ENCODE measurements at places on chromosomes 12 and 14.

DNA sequence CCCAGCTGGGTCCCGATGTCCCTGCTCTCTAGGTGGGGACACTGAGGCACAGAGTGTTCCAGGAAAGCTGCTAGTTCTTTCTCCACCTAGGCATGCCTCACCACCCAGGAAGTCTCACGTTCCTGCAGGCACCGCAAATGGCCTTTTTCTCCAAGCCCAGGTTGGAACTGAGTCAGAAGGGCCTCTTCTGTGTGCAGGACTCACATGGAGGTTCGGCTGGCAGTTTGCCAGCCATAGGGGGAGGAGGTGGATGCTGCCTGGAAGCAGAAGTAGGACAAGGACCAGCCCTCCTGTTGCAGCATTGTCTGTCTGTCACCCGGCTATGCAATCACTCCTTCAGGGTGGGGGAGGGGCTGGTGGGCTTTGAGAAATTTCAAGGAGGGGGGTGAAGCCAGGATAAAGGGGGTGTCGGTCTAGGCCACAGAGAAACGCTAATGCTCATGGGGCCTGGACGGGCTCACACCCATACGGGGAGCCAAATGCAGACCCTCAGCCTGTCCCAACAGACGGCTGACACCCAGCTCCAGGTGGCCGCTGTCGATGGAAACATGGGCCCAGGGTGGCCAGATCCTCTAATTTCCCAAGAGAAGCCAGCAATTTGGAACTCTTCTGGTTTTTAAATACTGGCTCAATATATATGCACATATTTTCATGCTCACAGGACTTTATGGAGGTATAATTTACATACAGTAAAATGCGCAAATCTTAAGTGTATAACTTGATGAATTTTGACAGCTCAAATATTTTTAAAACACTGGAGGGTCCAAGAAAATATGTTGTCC is 120.5 kb downstream of the PHETA1 start:
- peak; percentile 23 for DNase-seq

DNA sequence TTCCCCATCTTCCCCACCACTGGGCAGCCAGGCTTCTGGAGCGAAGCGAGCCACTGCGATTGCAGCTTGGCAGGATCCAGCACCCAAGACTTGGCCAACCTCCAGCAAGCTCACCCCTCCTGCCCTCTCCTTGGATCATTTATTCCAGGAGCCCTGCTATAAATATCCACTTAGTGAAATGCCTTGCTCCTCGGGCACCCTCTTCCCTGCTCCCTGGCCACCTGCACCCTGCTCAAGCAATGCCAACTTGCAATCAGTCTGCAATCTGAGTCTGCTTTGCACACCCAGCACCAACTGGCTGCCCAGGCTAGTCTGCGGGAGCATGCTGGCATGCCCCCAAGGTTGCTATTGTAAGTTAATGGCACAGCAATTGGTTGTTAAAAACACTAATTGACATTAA is 666.0 kb downstream of the MED13L start:
- DNase-seq, result no peak

GRCh38 chr14:75543786-75544185 is 21.5 kb downstream of the BATF start:
- no peak for DNase-seq

GRCh38 chr12:54975875-54976274 is 8.7 kb downstream of the TESPA1 start:
- DNase-seq, result no peak

DNA sequence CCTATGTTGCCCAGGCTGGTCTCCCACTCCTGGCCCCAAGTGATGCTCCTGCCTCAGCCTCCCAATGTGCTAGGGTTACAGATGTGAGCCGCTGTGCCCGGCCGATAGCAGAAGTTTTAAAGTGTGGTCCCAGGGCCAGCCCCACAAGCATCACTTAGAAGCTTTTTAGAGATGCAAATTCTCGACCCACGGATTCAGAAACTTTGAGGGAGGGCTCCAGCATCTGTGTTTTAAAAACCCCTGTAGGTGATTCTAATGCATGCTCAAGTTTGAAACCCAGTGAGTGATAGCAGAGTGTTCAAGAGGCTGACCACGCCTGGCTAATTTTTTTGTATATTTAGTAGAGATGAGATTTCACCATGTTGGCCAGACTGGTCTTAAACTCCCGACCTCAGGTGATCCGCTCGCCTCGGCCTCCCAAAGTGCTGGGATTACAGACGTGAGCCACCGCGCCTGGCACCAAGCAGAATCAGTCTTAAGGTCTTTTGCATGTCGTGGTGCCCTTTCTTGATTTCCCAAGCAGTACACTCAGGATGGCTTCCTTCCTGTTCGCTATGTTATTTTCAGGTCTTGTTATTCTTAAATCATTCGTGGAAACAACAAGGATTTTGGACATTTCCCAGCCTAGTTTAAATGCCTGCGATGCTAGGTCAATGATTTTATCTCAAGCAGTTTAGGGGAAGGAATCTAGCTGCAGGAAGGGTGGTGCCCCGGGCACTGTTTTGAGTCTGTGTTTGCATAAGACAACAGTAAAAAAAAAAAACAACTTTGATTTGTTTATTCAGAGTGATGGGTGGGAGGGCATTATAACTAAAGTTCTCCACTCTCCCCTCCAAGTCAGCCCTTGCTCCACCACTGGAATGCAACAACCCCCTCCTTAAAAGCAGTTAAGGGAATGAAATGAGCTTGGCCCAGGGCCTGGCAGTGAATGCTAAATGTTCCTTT is 9.2 kb upstream of the RILPL2 start:
- no peak for DNase-seq

GRCh38 chr12:53967421-53967925 is 5.5 kb upstream of the HOXC11 start:
- DNase-seq, result no peak

- DNase-seq, result no peak
Observed at GRCh38 chr14:51901475-51902024, 41.1 kb downstream of the GNG2 start.

DNA sequence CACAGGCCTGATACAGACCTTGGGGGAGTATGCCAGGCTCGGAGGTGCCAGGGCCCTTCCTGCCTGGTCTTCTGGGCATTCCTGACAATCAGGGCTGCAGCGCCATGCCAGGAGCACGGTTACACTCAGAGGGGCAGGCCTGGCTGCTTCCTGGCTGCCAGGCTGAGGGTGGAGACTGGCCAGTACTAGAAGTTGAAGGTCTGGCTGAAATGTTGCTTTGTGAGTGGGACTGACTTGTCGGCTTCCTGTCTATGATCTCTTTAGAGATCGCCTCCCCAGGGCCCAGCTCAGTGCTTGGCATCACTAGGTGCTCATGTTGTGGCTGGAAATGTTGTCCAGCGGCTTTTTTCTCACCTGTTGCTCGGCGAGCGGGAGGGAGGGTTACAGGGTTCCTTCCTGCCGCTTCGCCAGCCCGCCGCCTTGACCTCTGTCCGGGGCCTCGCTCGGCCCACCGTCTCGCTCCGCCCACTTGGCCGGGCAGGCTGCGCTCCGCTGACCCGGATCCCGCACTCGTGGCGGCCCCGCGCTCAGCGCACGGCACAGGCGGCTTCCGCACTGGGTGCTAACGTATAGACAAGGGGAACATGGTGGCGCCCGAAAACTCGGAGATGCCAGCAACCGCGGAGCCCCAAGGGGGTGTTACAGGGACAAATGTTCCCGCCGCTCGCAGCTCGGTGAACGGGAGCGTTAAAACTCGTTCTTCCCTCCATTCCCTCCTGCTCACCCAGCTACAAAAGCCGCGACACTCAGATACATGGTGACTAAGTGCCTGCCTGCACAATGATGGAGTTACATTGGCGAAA is 32.6 kb downstream of the PAPLN start:
- peak; percentile 7 for DNase-seq
